WTC11 (cell line): ENCODE measurements at places on chromosomes 5 and 9. TPM values are rescaled to one million over a fixed set of nuclear protein-coding genes. Genes with fewer than 3 reads are reported as not detected.

The TRAF1 gene
- 1.8 to 3.1 TPM (median 2.9 TPM) in 3 replicates for total RNA-seq

DNA sequence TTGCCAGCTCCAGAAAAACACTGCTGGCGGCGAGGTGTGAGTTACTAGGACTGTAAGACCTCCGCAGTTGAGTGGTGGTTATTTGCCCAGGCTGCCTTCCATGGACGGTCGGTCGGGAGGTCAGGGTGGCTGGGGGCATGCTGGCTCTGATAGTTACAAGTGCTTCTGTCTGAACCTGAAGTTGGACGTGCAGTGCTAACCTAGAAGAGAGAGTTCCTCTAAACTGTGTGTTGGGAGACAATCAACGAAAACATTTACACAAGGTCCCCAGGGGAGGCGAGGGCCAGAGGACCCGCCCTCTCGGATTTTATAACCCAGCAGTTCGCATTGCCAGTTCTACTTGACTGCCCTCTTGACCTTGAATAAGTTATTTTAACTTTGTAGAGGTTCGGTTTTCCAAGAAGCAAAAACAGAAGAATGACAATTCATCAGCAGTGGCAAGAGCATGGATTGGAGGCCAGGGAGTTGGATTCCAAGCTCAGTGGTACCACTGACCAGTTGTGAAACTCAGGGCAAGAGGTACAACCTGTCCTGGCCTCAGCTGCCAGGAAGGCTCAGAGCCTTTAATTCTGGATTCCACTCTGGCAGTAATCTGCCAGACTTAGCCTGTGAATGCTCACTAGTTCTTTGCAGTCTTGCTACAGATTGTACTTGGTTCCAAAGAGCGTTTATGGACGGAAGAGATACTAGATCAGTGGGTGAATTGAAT lies 28.7 kb upstream of the PDE8B start:
- no peak for DNase-seq

The GARIN3 gene
- total RNA-seq: not detected in 3 replicates

- no peak for DNase-seq
Observed at GRCh38 chr9:88829276-88829675, 162.0 kb upstream of the S1PR3 start.

- no peak for DNase-seq
Observed at GRCh38 chr9:91255327-91255726, 106.4 kb downstream of the AUH start.

The PLPP1 gene
- total RNA-seq: 38.2 to 43.2 TPM (median 40.9 TPM) in 3 replicates

GRCh38 chr9:129887334-129888292 lies 52.4 kb downstream of the USP20 start:
- no peak for DNase-seq

- DNase-seq: no peak
Observed at GRCh38 chr9:98329281-98329680, 73.8 kb upstream of the TBC1D2 start.

- DNase-seq: no peak
Observed at GRCh38 chr5:103498211-103498610, 64.4 kb downstream of the NUDT12 start.

- DNase-seq: no peak
Observed at GRCh38 chr5:515273-515836, 8.9 kb downstream of the SLC9A3 start.

DNA sequence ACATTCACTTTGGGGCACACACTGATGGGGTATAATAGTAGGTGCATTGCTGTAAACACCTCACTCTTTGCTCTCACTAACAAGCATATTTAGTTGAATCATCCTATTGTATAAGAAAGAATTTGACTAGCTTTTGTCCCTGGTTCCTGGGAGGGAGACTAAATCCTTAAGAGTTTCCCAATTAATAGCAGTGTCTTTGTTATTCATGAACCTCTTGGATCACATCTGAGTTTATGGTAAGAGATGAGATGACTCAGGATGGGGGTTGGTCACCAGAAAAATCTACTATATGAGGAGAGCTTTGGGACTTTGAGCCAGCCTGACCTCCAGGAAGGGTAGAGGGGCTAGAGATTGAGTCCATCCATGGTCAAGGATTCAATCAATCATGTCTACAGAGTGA lies 56.8 kb downstream of the PUM3 start:
- DNase-seq: no peak

- DNase-seq: no peak
Observed at GRCh38 chr5:178670351-178670885, 43.6 kb upstream of the CLK4 start.

The FGF1 gene
- 0.21 to 0.55 TPM in 2 of 3 replicates, not detected in the other for total RNA-seq

DNA sequence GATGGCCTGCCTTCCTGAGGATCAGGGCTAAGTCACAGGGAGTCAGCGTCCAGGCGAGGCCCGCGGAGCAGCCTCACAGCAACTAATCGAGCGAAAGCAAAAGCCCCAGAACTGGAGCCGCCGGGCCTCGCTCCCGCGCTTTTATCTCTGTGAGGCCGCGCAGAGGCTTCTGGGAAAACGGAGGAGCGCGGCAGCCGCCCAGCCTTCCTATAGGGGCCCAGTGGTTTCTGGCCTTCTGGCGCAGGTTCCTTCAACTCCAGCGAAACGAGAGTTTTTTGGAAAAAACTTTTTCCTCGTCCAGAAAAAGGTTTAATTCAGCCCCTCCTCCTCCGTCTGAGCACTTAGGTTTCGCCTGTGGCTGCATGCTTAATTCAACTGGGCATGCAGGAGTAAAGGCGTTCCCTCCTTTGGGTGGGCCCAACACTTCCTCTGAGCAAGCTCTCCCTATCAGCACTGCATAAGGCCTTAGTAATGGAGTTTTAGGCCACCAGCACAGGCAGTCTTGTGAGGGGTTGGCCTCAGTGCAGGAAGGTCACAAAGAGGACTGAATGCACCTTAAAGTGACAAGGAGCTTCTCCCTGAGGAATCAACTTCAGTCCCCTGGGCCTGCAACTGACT lies at the start of gene MEIKIN:
TSS of gene MEIKIN (minus strand) at position 113 of the 618 bp plus-strand sequence. CDS start 158 bp downstream, outside the sequence.
- no peak for DNase-seq

GRCh38 chr5:2776337-2777302 lies 25.1 kb upstream of the IRX2 start:
- DNase-seq: no peak

- DNase-seq: no peak
Observed at GRCh38 chr9:112933696-112934095, 43.0 kb upstream of the SLC46A2 start.

GRCh38 chr9:123365881-123366528 lies 10.0 kb downstream of the CRB2 start:
- DNase-seq: peak; percentile 75

DNA sequence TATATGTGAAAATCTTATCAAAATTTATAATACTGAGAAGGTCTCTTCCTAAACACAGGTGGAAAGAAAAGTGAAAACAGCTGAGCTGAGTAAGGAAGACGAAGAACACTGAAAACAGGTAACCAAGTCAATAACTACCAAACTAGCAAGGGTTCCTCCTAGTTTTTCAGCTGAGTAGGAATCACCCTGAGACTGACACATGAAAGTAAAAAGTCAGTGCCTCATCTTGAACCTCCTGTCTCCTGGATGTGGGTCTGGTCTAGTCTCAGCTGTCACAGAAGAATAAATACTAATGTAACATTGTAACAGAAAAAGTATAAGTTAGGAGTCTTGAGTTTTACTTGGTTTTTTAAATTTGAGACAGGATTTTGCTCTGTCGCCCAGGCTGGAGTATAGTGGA lies 121.0 kb downstream of the MEF2C start:
- no peak for DNase-seq

The HTR4 gene
- total RNA-seq: not detected in 3 replicates

- no peak for DNase-seq
Observed at GRCh38 chr5:12292610-12293204, 388.5 kb upstream of the CTNND2 start.
